ENCODE measurements at places on chromosomes 7 and 10.
A peak's percentile ranks its signal among the peaks of the same experiment; 100 is the strongest.

DNA sequence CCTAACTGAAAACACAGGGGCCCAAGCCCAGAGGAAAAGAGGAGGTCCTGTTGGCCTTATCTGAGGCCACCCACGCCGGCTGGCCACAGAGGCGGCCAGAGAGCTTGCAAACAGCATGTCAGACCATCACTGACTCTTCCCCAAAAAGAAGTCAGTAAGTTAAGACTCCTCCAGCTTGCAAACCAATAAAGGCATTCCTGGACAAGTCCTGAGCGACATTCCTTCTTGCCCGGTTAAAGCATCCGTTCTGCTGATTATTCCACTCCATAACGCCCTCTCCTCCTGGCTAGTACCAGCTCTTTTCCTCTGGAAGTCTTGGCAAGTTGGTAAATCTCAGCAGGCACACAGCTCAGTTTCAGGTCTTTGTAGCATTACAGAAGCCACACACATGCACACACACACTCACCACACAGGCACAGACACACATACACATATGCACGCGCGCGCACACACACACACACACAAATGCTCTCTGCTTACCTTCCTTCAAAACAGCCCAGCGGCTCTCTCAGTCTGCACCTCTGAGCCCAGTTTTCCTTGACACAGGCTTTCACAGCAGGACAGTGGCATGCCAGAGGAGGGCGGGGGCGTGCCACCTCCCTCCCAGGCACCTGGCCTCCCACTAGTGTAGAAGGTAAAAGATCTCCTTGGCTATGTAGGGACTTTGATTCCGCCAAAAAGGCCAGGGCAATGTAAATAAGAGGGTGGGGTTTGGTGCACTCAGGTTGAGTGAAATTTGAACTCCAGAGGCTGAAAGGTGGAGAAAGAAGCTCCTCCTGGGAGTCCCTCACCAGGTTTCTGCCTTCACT, 201.4 kb downstream of the TNS3 start:
- DNase-seq: no peak

- DNase-seq: no peak
Observed at GRCh38 chr7:146126767-146127509, 10.3 kb downstream of the CNTNAP2 start.

- no peak for DNase-seq
Observed at GRCh38 chr7:50212666-50213621, 91.6 kb upstream of the IKZF1 start.

DNA sequence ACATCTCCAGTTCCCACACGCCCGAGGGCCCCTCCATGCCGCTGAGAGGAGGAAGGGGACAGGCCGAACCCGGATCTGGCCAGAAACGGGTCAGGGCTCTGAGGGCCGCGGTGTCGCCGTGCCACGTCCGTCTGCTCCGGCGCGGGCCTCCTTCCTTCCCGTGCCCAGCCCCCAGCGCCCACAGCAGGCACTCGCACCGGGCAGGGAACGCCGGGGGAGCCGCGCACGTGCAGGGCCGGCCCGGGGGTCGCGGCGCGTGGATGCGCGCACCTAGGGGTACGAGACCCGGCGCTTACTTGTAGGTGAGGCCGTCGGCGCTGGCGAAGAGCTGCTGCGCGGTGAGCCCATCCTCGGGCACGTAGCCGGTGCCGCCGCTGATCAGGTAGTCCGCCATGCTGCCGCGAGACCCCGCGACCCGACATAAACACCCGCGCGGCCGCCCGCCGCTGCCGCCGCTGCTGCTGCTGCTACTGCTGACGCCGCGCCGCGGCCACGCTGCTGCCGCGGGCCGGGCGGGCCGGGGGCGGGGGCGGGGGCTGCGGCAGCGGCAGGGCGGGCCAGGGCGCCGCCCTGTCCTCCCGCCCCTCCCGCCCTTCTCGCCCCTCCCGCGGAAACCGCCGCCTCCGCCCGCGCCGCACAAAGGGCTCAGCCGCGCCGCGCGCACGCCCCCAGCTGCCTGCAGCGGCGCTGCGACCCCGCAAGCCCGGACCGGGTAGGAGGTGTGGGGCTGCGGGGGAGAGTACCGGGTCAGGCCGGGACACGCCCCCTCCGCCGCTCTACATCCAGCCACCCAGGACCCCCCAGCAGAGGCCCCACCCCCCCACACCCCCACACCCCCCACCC, 4.1 kb downstream of the IMPDH1 start:
- peak; percentile 61 for DNase-seq

- no peak for DNase-seq
Observed at GRCh38 chr7:158140538-158141220, 446.9 kb downstream of the PTPRN2 start.

DNA sequence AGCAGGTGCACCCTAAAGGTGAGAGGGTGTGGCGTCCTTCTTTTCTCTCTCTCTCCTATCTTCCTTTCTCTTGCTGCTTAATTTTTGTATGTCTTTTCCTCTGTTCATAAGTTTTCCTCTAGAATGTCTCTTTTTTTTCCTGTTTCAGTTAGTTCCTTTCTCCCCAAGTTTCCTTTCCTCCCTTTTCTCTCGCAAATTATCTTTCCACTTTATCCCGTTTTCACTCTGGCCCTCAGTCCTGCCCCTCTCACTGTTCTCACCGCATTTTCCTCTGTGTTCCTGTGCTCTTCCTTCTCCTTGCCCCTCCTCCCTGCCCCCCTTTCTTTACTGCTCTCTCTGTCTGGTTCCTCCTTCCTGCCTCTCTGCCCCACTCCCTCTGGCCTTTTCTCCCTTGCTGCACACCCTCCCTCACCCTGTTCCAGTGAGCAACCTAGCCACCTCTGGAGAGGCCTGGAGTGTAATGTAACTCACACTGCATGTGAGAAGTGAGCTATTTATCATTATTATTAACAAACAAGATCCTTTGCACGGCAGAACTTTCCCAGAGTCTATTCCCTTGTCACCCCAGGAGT, 158.5 kb downstream of the C10orf105 start:
- no peak for DNase-seq

DNA sequence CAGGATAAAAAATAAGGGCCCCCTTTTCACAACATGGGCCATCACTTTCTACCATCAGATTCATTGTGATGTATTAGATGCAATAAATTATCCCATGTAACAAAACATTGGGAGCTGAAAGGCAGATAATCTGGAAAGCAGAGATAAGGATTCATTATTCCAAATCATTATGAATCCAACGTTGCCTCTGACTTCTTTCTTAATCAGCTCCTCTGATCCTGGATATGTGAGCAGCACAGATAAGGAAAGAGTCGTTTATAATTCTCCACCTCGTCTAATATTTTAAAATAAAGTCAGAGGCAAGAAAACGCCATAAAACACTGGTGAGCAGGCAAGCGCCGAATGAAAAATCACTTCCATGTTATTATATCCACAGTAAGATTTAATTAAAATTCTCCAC, 13.8 kb upstream of the GATA3 start:
- DNase-seq: no peak

Data from activated CD4-positive, alpha-beta T cell treated with anti-CD3 and anti-CD28 coated beads for 48 hours (primary cell).